ENCODE measurements at places on chromosomes 11 and 22.
A peak's percentile ranks its signal among the peaks of the same experiment; 100 is the strongest.

DNA sequence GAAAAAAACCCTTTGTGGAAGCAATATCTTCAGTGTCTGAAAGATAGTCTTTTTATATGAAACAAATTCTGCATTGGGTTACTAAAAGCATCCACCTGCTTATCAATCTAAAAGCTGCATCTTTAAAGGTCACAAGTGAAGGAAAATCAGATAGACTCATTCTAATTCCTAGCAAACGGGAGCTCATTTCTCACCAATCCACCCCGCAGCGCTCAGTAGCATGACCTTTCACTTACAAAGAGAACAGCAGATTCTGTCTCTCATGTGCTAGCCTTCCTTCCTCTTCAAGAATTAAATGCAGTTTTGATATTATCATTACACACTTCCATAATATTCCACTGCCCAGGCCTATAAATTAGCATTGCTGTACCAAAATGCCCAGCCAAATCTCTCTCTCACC is 212.9 kb downstream of the CADM1 start:
- no peak for DNase-seq

DNA sequence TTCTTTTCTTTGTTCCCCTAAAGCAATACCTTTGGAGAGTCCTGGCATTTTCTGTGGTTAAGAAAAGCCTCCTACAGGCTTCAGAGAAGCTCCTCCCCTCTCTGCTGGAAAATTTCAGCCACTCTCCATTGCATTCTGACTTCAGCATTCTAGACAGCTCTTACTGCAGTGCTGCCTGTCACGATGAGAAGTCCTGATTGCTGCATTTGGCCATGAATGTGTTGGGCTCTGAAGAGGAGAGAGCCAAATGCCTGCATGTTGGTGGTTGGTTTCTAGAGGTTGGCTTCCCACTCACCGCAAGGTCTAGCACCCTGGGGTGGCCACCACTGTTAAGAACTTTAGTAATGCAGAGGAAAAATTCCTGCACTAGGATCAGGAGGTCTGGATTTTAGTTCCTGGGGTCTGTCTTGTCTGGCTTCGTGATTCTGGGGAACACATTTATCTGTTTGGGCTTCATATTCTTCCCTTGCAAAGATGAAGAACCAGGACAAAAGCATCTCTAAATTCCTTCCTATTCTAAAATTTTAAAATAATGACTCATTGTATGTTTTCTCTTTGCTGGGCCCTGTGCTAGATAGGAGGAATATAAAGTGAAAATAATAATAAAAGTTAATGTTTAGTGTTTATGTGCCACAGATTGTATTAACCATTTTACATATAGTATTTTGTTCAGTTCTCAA is 38.1 kb downstream of the COA4 start:
- peak; percentile 43 for DNase-seq

GRCh38 chr22:24207264-24208011 is 26.2 kb downstream of the SUSD2 start:
- no peak for DNase-seq

DNA sequence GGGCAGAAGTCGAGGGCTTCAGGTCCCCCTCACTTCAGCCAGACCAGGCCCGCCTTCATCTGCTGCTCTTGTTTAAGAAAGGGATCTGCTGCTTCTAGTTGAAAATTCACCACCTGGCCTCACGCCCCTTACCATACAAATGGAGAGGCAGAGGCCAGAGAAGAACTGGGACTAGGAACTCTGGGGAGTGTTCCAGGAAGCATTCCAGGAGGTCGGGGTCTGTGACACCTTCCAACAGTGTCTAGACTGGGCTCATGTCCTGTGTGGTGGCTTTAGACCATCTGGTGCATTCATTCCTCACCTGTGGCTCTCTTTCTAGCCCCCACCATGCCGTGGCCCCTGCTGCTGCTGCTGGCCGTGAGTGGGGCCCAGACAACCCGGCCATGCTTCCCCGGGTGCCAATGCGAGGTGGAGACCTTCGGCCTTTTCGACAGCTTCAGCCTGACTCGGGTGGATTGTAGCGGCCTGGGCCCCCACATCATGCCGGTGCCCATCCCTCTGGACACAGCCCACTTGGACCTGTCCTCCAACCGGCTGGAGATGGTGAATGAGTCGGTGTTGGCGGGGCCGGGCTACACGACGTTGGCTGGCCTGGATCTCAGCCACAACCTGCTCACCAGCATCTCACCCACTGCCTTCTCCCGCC is 12.3 kb downstream of the TSKU start:
- DNase-seq: no peak

GRCh38 chr11:46616551-46617133 is 385 bp downstream of the HARBI1 start:
- no peak for DNase-seq

GRCh38 chr11:69102732-69103615 is 52.8 kb upstream of the SMIM38 start:
- no peak for DNase-seq

GRCh38 chr11:12693479-12694182 is 19.4 kb downstream of the TEAD1 start:
- DNase-seq: peak; percentile 88

DNA sequence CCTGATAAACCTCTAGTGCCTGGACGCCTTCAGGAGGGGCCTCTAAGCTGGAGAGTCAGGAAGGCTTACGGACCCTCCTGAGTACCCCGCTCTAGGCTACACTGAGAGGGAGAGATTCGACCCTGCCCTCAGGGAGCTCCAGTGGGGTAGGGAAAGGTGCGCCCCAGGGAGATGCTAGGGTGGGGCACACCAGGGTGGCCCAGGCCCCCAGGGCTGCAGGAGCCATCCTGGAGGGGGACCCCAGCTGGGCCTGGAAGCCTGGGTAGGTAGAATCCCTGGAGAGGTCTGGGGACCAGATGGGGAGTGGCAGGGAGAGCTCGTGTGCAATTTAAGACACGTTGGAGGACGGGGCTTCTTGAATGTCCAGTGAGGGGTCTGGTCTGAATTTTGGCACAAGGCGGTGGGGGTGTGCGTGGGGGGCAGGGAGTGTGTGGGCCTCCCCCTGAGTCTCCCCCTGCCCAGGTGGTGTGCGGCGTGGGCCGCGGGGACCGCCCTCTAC is 4.7 kb downstream of the CARNS1 start:
- DNase-seq: no peak

- DNase-seq: no peak
These were observed 78.4 kb upstream of the WNT7B start for GRCh38 chr22:46055181-46055875.

GRCh38 chr11:1729692-1730011 is 20.7 kb downstream of the IFITM10 start:
- no peak for DNase-seq

DNA sequence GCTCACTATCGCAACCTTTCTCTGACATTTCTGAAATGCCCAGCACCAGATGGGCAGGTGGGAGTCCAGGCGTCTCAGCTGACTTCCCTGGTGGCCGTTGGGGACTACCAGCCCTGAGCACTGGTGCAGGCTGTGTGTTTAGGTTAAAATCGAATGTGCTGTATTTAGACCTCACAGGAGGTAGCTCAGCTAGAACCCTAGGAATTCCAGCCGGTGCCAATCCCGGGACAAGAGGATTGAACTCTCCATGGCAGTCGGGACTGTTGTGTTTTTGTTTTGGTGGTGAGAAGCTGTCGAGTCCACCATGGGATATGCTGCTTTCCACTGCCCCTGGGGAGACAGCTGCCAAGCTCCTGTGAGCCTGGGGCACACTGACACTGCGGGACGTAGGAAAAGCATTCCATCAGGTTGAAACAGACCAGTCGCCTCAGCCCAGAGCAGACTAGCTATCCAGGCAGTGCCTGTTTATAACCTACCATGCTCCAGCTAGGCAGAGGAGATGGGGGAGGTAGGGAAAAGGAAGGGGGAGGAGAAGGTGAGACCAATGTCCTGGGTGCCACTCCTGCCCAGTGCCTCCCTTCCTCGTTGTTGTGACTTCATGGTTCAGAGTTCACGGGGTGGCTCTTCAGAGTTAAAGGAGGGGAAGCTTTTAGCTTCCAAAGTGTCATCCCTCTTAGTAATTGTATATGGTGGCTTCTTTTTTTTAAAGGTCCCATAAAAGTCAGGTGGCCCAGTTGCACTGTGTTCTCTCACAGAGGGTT is 53.0 kb downstream of the MICAL2 start:
- DNase-seq: peak; percentile 26

- DNase-seq: no peak
These were observed 8.9 kb downstream of the PLCB3 start for GRCh38 chr11:64260147-64260708.

- peak; percentile 73 for DNase-seq
These were observed 79.4 kb upstream of the PPARA start for GRCh38 chr22:46070803-46071450.

- DNase-seq: peak; percentile 60
These were observed 33.3 kb upstream of the ZC3H12C start for GRCh38 chr11:110059706-110060463.

DNA sequence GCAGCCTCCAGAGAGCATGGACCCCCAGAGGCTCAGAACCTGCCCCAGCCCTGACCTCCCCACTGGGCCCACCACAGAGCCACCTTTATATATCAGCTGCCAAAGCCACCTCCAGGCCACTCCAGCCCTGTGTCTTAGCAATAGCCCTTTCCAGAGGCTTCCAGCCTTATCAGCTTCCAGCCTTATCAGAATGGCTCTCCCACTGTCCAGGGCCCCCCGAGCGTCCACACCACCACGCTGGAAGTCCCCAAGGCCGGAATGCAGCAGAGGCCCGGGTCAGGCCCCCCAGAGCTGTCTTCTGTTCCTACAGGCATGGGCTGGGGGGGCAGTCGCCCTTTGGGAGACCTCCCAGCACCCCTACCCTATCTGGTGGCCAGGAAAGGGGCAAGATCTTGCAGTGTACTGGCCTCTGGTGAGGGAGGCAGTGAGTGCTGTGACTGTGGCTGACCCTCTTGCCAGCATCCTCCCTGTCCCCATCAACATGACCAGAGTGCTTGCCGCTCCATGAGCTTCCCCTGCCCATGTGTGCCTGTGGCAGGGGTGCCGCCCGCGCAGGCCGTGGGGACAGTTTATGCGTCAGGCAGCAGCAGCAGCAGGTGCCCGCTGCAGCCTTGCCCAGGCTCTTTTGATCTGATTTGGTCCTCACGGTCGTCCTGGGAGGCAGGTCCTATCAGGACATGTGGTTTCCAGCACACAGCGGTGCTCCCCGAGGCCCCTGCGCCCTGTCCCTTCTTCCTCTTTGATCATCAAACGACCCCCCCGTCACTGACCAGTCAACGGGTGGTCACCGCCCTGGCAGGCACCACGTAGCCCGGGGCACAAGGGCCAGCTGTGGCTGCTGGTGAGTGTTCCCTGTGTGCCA is 15.9 kb downstream of the OSBPL5 start:
- no peak for DNase-seq

GRCh38 chr11:91902312-91902711 is 322.3 kb upstream of the FAT3 start:
- no peak for DNase-seq

- DNase-seq: peak; percentile 38
These were observed 7.8 kb downstream of the CCDC90B start for GRCh38 chr11:83278351-83278750.

- no peak for DNase-seq
These were observed 252.8 kb upstream of the CTSC start for GRCh38 chr11:88590361-88590760.

GRCh38 chr11:32334822-32335221 is 100.5 kb downstream of the WT1 start:
- DNase-seq: no peak

DNA sequence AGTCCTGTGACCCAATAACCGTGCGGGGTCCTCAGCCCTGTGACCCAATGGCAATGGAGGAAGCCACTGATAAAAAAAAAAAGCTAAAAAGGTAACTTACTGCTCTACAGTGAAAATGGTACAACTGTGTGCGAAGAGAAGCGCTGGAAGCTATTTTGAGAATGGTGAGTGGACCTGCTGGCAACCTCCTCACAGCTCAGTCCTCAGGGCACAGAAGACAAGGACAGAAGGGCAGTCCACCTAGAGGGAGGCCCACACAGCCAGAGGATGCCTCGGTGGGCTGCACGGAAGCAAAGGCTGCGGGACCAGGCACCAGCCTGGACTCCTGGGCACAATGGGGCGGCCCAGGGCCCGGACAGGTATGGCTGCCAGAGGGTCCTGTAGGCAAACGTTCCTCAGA is 35.6 kb downstream of the BRD1 start:
- DNase-seq: no peak

- DNase-seq: no peak
These were observed 6.2 kb downstream of the RAB3IL1 start for GRCh38 chr11:61911128-61911700.

- DNase-seq: peak; percentile 11
These were observed 54.6 kb upstream of the CHRM4 start for GRCh38 chr11:46445920-46446771.

DNA sequence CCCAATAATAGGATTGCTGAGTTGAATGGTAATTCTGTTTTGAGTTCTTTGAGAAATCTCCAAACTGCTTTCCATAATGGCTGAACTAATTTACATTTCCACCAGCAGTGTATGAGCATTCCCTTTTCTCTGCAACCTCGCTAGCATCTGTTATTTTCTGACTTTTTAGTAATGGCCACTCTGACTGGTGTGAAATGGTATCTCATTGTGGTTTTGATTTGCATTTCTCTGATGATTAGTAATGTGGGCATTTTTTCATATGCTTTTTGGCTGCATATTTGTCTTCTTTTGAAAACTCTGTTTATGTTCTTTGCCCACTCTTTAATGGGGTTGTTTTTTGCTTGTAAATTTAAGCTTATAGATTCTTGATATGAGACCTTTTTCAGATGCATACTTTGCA is 97.4 kb downstream of the FDX1 start:
- DNase-seq: no peak

DNA sequence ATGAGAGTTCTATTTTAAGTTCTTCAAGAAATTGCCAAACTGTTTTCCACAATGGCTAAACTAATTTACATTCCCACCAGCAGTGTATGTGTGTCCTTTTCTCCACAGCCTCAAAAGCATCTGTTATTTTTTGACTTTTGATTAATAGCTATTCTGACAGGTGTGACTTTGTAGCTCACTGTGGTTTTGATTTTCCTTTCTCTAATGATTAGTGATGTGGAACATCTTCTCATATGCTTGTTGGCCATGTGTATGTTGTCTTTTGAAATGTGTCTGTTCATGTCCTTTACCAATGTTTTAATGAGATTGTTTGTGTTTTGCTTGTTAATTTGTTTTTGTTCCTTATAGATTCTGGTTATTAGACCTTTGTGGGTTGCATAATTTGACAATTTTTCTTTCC is 18.0 kb upstream of the RAB38 start:
- DNase-seq: no peak

- no peak for DNase-seq
These were observed 510.3 kb downstream of the BRD1 start for GRCh38 chr22:49317369-49317768.

DNA sequence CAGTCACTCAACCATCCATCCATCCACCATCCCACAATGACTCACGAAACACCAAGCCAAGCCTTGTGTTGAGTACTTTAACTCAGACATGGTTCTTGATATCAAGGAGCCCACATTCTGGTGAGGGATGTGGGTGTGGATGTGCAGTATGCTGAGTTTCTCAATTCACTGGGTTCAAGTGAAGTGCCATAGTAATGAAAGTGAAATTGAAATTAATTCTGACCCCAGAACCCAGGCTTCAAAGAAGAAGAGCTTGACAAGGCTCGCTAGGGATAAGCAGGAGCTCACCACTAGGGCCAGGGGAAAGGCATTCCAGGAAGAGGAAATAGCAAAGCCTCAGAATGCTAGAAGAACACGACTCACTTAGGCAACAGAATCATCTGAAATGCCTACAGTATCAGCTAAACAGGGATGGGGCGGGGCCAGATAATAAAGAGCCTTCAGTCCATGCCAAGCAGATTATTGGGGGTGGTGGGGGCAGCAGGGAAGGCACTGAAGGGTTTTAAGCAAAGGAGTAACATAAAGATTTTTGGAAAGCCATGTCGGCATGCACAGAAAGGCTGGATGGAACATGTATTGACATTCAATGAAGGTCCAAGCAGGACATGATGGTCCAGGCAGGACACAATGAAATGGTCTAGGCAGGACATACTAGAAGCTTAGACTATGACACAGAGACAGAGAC is 37.2 kb downstream of the RTL6 start:
- no peak for DNase-seq

Measured in AG08395 (cell line).